ENCODE measurements at places on chromosomes 5 and 9.

DNA sequence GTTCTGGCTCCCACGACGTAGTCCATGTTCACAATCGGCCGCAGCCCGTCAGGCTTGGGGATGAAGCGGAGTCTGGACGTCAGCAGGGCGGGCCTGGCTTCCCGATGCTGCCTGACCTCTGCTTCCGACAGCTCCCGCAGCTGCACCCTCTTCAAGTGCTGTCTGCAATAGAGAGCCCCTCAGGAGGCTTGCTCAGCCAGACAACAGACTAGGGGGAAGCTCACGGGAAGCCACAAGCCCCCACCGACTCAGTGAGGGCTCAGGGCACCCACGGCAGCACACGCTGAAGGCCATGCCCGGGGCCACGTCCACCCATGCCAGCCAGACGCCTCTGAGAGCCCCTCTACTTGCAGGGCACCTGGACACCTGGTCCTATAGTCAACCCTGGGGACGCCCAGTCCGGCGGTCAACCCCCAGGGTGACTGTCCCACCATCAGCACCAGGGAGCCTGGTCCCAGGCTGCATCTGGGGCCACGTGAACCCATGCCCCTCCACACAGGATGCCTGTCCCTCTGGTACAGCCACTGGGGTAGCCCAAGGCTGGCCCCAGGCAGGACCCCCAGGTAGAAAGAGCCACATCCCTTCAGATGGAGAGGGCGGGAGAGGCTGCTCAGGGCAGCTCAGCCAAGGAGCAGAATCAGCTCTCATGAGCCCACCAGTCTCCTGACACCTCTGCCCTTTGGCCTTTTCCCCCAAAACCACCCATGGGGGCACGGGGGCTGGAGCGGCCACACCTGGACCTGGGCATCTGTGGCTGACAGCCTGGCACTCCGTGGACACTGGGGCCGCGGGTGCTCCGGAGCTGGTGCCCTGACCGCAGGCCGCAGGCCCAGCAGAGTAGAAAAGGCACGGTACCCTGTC lies 14.5 kb downstream of the TERT start:
- no peak for DNase-seq

DNA sequence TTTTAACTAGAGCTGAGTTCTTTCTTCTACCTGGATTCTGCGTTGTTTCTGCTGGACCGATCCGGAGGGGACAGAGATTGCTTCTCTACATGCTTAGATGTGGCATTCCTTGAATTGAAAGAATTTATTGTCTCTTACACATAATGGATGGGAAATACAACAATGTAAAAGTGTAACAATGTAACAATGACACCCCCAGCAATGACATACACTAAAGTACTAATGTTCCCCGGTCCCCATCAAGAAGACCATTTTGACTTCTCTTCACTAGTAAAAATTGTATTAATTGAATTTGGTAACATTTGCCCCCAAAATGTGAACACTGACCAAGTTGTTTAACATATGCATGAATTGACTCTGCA lies 760.2 kb downstream of the TAF11L14 start:
- no peak for DNase-seq

DNA sequence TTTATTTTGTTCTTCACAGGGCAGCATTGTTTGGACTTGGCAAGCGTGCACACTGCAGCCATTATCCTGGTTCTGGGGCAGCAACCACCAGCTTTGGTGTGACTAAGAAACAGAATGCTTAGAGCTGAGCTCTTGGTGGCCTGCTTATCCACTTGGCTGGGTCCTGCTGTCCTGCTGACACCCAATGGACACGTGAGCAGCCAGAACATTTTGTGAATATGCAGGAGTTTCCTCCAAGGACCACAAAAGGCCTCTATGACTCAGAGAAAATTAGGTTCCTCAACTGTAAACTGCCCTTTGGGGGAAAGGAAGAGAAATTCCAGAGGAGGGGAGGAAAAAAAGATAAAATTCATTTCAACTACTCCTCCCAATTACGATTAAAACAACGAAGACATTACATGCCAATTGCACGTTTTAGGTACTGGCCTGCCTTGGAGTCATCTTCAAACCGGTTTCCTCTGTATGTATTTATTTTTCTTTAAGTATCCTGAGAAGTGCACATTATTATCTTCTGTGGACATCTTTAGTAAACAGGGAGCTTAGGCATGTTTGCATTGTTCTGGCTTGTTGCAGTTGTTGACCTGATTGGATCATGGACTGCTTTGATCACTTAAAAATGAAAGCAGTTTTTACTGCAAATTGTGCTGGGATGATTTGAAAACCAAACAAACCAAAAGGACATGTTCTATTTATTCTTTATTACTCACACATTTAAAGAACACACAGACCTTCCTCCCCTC lies 82.3 kb upstream of the TLE4 start:
- DNase-seq, result no peak

GRCh38 chr5:673831-674629 lies 19.1 kb downstream of the TPPP start:
- DNase-seq, result no peak

DNA sequence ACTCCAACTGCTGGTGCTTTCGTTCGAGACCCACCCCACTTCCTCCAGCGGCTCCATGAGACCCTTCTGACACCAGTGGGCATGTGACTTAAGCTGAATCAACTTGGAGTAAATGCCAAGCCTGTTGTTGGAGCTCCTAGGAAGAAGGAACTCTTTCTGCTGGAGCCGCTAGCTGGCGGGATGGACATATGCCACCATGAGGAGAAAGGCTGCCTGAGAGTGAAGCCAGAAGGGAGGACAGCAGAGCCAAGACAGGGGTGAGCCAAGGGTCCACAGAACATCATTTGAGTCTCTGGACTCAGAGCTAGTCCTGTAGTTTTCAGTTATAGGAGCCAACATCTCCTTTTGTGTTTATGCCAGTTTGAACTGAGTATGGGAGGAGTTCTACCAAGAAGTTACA lies 35.9 kb downstream of the ANXA6 start:
- DNase-seq, result no peak

DNA sequence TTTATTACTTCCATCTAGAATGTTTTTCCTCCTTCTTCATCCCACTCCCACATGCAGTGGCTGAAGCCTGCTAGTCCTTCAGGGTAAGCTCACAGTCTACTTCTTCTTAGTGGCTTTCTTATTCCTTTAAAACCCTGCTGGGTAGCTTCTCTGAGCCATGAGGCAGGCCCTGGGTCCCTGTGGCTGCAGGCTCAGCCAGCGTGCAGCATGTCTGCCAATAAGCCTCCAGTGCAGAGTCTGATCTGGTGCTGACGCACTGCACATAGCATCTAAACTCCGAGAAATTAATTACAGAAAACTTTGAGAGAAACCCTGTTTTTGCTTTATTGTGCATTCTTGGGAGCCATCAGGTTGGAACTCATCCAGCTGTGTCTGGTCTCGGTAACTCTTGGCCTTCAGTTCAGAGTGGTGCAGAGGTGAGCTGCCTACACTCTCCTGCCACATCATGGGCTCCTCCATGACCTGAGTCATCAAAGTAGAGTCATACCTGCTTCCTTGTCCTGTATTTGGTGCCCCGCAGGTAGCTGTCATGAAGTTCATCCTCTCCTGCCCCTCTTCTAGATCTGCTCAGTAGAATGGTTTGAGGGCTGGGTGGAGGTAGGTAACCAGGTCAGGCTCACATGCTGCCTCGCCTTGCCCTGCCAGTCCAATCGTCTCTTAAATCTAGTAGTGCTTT lies 339.4 kb downstream of the KDM4C start:
- no peak for DNase-seq

- DNase-seq, result no peak
Observed at GRCh38 chr5:82275216-82275664, 2.9 kb downstream of the RPS23 start.

DNA sequence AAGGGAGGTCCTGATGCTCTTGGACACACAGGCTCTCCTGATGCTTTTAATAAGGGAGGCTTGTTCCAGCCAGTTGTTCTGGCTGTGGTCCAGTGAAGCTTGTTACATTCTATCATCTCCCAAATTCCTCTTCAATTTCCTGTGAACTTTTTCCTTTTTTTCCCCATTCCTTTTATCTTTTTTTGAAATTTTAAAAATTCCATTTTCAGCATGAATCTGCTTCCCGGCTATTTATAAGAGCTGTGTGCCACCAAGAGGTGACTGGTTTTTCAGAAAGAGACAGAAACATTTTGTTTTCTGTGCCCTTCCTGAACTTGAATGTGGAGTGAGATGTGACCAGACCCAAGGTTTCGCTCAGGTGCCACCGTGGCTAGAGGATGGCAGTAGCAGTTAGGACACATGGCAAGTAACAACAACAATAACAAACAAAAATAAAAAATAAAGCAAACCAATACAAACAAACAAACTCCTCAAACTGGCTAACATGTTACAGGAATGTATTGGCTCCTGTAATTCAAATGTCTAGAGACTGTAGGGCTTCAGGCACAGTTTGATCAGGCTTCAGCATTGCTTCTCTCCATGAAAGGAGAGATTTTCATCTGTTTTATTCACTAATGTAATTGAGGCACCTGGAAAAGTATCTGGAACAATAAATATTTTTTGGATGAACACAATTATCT lies 121.1 kb downstream of the BOD1 start:
- DNase-seq, result no peak

GRCh38 chr9:137544176-137544760 lies 5.9 kb downstream of the PNPLA7 start:
- DNase-seq, result no peak

GRCh38 chr5:81895307-81895706 lies 76.5 kb upstream of the ATG10 start:
- DNase-seq, result no peak

DNA sequence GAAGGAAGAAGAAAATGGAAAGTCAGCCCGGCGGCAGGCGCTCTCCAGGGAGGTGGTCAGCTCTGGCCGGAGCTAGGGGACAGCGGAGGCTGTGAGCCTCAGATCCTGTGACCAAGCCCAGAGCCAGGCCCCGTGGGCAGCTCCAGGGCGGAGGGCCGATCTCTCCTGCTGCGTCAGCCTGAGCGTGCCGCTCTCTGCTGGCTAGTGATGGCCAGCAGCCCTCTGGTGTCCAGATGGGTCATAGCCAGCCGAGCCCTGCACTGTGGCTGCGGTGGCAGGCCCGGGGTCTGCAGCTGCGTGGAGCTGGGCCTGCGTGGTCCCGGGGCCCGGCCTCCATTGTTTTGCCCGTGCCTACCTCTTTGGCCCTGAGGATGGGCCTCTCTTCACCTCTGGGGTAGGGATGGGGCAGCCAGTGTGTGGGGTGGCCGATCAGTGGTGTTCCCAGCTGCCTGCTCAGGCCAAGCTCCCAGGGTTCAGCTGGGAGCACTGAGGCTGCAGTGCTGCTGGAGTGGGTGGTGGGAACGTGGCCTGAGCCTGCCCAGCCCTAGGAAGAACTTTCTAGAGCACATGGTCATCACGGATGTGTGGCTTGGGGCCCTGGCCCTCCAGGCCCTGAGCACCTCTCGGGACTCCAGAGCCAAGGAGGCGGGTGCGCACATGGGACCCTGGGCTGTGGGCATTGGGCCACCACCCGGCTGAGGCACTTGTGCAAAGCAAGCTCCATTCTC lies 17.1 kb upstream of the NRARP start:
- DNase-seq, result peak; percentile 25

- DNase-seq, result no peak
Observed at GRCh38 chr9:104091116-104091515, 3.0 kb upstream of the SMC2 start.

DNA sequence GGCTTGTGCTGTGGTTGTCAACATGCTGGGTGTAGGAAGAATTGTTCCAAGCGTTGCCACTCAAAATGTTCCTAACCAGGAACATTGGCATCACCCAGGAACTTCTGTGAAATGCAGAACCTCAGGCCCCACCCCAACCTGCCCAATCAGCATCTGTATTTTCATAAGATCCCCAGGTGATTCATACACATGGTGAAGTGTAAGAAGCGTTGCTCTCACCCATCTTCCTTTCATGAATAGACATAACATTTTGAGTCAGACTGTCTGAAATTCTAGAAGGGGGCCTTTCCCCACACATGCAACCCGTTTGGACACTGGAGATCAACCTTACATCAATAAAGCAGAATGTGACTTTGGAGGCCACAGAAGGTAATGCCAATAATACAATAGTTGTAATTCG lies 9.3 kb upstream of the AFAP1L1 start:
- DNase-seq, result no peak

GRCh38 chr5:7980881-7981280 lies 111.9 kb downstream of the MTRR start:
- no peak for DNase-seq

DNA sequence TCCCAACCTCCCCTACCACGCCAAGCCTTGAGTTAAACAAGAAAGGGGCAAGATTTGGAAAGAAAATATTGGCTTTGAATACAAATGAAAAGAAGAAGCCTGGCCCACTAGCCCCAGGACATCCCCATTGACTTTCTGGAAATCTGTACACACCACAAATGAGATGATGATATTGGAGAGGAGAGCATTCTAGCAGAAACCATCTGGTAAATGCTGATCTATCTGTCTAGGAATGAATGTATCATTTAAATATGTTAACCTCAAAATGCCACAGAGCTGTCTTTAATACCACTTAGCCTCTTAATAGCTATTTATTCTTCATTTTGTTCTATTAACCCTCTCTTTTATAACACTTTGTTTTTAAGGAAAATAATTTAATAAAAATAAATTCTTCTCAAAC lies 270.2 kb upstream of the PDE4D start:
- no peak for DNase-seq

DNA sequence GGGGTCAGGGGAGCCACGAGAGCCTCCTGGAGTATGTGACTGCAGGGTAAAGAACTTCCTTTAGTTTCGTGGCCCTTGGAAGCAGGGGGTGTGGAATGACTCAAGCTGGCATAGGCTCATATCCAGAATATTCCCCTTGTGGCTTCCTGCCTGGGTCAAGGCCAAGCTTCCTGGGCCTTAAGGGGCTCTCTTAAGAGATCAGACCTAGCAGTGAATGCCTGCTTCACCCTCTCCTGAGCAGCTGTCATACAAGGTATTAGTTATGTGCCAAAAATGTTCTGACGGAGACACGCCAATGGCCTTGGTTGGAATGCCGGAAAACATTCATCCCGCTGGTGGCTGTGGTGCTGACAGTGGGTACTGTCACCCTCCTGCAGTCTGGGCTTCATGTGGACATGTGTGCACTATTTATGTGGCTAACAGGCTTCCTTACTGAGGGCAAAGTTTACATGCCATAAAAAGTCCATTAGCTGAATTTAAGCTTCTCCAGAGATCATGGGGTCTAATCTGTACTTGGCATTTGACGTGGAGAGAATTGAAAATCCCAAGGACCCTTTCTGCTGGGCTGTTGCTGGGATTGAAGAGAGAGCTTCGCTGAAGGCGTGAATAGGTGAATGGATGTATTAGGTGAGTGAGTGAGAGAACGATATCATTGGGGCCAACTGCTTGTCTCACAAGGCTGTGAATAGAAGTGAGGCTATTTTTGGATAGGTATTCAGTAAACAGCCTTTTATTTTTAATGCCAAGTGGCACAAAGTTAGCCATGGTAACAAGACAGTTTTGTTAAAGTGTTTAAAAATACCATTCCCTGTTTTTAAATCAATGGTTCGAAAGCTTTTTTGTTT lies 156.8 kb downstream of the MACROH2A1 start:
- DNase-seq, result no peak

DNA sequence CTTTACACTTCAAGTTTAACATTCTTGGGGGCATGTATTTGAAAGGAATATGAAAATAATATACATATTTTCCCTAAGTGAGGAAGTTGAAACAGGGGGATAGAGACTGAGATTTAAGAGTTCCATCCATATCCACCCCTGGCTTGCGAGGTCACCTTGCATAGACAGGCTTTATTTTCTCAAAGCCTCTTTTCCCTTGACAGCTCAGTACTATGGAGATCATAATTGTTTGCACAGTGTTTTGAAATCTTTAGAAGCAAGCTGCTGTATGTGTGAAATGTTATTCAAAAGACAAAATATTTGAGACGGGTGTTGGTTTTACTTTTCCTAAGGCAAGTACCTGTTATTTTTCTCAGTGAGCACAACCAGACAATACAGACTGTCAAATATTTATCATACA lies 163.1 kb downstream of the LRRC70 start:
- no peak for DNase-seq
